ENCODE measurements at places on chromosomes 2 and 18.

- DNase-seq: no peak
These were observed 77.2 kb upstream of the ACSL3 start for GRCh38 chr2:222783592-222783991.

- no peak for DNase-seq
These were observed 46.1 kb downstream of the SPRED2 start for GRCh38 chr2:65386344-65386743.

GRCh38 chr18:59881728-59882656 lies 17.8 kb upstream of the PMAIP1 start:
- DNase-seq: no peak

GRCh38 chr2:128748835-128749605 lies 430.4 kb upstream of the HS6ST1 start:
- no peak for DNase-seq

DNA sequence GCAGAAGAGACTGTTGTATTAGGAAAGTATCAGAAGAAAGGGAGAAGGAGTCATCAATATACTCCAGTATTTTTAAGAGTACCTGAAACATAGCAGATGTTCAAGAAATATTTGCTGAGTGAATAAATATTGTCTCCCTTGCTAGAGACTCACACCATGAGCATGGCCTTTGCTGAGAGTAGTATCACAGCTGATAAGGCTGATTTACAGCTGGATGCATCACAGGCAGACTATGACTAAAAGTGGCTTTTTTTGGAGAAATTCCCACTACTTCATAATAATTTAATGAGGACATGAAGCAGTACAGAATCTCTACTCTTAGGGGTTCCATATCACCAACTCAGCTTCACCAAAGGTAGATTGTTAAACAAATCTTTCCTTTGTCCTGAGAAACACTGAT lies 373.3 kb downstream of the RBM43 start:
- DNase-seq: no peak

DNA sequence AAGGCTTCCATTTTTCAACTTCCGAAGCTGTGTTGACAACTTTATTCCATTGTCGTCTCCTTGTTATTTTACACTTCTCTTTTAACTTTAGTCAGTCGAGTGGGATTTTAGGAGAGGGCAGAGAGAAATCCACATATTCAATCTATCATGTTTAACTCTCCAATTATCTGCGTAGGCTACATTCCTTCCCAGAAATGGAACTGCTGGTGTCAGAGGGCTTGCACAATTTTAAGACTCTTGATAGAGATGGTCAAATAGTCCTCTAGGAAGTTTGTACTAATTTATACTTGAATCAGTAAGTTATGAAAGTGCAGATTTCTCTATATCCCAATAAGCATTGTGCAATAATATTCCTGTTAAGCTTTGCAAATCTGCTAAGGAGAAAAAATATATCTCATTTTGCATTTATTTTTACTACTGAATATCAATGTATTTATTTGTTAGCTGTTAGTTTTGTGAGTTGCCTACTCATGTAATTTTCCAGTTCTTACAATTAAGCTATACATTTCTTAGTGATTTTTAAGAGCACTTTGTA lies 95.6 kb downstream of the CYP26B1 start:
- DNase-seq: no peak

DNA sequence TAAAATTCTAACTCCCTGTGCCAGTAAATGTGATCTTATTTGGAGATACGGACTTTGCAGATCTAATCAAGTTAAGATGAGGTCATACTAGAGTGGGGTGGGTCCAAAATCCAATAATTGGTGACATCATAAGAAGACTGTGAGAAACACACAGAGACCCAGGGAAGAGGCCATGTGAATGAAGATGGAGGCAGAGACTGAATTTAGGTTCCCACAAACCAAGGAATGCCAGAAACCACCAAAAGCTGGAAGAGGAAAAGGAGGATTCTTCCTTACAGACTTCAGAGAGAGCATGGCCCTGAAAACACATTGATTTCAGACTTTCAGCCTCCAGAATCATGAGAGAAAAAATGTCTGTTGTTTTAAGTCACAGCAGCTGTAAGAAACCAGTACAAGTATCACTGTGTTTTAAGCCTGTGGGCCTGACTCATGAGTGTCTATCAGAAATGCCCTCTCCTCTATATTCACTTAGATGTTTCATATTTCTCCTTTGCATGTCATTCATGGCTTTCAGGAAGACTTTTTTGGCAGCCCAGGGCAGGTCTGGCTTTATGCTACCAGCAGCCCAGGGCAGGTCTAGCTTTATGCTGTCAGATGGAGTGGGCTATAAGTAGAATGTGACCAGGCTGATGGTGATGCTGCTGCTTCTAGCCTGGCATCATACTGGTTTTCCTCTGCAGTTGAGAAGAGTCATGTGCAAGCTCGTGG lies 100.0 kb downstream of the SPOPL start:
- no peak for DNase-seq

DNA sequence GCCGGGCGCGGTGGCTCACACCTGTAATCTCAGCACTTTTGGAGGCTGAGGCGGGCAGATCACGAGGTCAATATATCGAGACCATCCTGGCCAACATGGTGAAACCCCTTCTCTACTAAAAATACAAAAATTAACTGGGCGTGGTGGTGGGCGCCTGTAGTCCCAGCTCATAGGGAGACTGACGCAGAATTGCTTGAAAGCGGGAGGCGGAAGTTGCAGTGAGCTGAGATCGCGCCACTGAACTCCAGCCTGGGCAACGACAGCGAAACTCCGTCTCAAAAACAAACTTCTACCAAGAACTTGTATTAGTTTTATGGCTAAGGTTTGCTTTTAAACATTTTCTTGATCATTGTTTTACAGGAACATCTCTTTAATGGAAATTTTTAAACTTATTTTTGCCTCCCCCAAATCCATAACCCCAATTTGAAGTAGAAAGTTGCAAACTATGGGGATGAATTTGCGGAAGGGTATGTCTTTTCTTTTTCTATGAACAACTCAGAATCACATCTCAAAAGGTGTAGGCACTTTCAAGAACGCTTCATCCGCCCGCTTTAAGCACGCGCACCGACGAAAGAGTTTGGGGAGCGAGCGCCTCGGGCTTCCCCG lies 46.8 kb upstream of the PTMA start:
- no peak for DNase-seq

DNA sequence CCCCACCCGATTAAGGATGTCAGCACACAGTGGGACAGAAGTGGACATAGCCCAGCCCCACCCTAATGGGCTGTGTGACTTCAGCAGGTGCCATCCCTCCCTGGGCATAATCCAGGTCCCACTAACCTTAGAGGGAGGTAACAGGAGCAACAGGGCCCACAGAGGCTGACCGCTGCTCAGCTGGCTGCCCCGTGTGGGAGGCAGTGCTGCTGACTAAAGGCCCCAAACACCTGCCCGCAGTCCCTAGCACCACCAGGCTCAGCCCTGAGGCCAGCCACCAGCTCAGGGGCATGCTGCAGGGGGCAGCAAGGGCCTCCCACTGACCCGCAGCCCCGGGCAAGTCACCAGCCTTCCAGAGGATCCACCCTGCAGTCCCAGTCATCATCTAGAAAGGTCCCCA lies 14.6 kb downstream of the BIN1 start:
- DNase-seq: no peak

DNA sequence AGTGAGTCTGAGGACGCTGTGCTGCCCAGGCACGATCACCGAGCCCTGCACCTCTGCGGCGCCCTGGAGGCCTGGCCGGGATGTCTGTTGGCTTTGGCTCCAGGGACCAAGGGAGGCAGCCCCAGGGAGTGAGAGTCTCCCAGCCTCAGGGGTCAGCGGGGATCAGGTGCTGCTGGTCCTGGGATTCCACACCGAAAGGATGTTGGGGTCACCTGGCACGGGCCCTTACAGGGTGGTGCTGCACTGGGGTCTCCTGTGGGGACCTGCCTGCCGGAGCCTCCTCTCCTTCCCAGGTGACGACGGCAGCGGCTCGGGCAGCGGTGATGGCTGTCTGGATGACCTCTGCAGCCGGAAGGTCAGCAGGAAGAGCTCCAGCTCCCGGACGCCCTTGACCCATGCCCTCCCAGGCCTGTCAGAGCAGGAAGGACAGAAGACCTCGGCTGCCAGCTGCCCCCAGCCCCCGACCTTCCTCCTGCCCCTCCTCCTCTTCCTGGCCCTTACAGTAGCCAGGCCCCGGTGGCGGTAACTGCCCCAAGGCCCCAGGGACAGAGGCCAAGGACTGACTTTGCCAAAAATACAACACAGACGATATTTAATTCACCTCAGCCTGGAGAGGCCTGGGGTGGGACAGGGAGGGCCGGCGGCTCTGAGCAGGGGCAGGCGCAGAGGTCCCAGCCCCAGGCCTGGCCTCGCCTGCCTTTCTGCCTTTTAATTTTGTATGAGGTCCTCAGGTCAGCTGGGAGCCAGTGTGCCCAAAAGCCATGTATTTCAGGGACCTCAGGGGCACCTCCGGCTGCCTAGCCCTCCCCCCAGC lies 30.5 kb downstream of the GPC1 start:
- no peak for DNase-seq

DNA sequence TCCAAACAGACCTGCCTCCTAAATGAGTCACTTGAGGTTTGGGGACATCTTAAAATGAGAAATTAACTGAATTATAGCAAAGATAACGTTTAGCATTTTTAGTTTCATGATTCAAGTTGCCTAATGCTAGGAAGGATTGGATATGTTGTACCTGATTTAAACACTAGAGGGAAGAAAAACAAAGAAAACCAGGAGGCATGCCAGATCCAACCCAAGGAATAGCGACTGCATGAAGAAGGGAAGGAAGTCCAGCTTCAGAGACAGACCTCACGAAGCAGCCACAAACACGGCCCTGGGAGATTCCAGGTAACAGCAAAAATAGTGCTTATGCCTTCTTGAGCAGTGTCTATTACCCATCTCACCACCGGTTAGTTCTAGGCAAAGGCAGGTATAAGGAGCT lies 499.9 kb upstream of the SPHKAP start:
- no peak for DNase-seq

- no peak for DNase-seq
These were observed 19.4 kb upstream of the DSC3 start for GRCh38 chr18:31061945-31062344.

GRCh38 chr18:4369705-4370104 lies 85.4 kb downstream of the DLGAP1 start:
- DNase-seq: no peak

- no peak for DNase-seq
These were observed 126.4 kb downstream of the CDH2 start for GRCh38 chr18:28050545-28050944.

GRCh38 chr2:64262071-64262470 lies 117.9 kb upstream of the PELI1 start:
- no peak for DNase-seq

DNA sequence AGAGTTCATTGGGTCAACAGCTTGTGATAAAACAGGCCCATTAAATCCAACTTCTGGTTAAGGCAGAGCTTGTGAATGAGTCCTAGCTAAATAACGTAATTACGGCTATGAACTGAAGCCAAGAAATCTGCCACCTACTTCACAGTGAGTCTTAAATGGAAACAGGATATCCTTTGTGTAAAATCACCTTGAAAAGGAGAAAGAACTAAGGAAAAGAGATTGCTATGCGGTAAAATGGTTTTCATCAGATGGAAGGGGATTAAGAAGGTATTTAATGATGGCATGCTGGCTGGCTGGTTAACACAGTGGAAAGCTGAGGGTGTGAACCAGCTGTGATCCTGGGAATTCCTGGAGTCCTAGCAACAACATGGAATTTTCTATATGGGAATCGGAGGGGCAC lies 156.6 kb downstream of the DOK6 start:
- DNase-seq: peak; percentile 33

- DNase-seq: no peak
These were observed 38.7 kb downstream of the PLEKHB2 start for GRCh38 chr2:131143803-131144202.

DNA sequence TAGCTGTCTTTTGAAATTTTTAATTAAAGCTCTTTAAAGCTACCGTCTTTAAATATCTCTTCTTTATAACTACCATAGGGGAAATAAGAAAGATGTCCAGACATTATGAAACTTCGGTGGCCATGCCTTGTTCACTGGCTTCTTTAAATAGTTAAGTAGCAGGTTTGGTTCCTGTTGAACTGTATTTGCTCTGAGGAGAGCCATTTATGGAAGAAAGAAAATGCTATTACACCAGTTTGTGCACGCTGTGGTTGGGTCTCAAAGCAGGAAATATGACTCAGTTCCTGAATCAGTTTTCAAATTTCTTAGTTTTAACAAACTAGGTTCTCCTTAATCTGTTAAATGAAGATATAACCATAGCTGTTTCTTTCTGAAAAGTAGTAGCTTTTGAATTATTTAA lies 12.2 kb downstream of the ARPC2 start:
- no peak for DNase-seq

- no peak for DNase-seq
These were observed 123.5 kb downstream of the MBD2 start for GRCh38 chr18:54100920-54101470.

GRCh38 chr18:55337908-55338521 lies 250.0 kb downstream of the TCF4 start:
- no peak for DNase-seq

DNA sequence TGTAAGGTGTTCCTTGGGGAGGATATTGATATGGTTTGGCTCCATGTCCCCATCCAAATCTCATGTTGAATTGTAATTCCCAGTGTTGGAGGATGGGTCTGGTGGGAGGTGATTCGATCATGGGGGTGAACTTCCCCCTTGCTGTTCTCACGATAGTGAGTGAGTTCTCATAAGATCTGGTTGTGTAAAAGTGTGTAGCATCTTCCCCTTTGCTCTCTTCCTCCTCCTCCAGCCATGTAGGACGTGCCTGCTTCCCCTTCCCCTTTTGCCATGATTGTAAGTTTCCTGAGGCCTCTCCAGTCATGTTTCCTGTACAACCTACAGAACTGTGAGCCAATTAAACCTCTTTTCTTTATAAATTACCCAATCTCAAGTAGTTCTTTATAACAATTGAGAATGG lies 458.7 kb downstream of the LPIN1 start:
- no peak for DNase-seq

DNA sequence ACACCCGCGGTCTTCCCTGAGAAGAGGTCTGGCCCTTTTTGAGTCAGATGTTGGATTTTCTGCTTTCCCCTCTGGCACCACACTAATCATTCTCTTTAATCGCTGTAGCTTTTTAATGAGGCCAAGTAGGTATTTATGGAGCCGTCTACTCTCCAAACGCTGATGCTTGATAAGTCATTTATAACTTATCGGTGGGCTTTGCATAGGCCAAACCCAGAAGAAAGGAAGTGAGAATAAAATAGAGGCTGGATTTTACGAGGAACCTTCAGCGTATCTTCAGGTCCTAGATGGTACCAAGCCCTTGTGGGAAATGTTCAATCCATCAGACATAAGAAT lies 142.5 kb upstream of the CTAGE1 start:
- no peak for DNase-seq

DNA sequence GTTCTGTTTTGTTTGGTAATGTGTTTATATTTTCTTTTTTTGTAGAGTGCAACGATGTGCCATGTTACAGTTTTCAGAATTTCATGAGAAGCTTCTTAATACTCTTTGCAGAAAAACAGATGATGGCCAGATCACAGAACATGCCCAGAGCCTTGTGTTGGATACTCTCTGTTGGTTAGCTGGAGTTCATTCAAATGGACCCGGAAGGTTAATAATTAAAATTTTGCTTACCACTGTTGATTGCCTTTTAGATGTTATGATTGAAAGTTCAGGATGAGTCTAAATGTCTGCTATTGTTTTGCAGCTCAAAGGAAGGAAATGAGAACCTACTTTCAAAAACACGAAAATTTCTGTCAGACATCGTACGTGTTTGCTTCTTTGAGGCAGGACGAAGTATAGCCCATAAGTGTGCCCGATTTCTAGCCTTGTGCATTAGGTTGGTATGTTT lies 85.2 kb downstream of the BIRC6 start:
- no peak for DNase-seq

All from NCI-H1105 (cell line).